Stimulated activated CD8-positive, alpha-beta memory T cell treated with anti-CD3 and anti-CD28 coated beads, Interleukin-7, amount 100 ng/mL, for 1 hour (primary cell): ENCODE measurements at places on chromosomes 2 and 18.

DNA sequence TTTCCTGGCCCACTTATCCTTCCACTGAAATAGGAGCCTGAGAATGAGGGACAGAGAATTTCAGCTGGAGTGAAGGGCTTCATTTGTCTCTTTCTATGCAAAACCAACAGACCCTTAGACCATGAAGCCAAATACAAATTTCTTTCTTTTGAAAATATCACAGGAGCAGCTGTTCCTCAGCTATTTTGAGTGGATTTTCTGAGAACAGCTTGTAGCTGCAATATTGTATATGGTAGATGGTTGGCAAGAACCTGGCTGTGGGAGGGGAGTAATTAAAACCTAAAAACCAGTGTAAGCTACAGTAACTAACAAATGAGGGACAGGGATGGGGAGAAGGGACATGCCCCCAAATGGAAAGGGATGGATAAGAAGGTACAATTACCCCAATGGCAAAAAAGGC, 350.3 kb upstream of the CDH20 start:
- no peak for DNase-seq

- DNase-seq: no peak
These were observed 47.5 kb upstream of the ACSL3 start for GRCh38 chr2:222813177-222813843.

- no peak for DNase-seq
These were observed 2.0 kb downstream of the LYPD6B start for GRCh38 chr2:149040451-149040850.

DNA sequence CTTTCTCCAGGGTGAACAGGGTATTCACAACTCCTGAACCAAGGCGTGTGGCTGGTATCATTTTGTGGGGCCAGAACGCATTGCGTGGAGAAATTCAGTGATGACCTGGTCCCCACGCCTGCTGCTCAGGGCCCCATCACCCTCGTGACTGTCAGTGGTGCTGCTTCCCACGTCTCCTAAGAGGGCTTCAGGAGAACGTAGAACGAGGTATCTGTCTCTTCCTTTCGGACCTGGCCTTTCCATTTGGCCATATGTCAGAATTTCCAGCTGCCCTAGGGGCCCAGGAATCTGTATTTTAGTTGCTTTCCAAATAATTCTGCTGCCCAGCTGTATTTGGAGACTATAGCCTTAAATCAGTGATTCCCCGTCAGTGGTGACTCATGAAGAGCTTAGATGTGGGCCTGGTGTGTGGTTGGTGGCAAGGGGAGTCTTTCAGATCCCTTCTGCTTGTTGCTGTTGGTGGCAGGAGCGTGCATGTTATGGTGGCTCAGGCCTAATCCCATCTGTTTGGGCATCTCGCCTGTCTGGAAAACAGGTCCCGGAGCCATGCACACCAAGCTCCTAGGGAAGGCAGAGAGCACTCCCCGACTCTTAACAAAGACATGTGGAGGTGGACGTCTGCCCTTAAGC, 56.4 kb downstream of the NPAS2 start:
- DNase-seq: no peak

GRCh38 chr2:100655446-100655845, 92.7 kb downstream of the PDCL3 start:
- DNase-seq: no peak

GRCh38 chr2:152718909-152719645, 657 bp downstream of the ARL6IP6 start:
- no peak for DNase-seq

DNA sequence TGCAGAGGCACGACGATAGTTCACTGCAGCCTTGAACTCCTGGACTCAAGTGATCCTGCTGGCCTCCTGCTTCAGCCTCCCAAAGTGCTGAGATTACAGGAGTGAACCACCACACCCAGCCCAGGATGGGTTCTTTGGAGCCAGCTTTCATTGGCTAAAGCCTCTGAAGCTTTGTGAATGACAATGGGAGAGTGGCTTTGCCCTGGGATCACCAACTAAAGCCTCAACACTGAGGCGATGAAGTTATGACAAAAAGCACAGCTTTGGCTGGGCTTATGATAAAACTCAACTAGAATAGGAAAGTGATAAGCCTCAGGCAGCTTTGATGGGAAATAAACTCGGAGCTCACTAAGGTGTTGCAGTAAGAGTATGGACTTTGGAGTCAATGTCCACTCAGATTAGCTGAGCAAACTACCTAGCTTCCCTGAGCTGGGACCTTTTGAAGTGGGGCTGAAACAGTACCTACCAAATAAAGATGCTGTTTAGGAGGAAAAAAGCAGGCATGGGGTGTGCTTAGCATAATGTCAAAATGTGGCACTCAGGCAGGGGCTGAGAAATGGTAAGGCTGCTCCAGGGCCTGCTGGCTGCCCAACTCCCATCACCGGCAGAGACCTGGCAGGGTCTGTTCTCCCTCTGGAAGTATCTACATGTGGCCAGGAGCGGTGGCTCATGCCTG, 4.3 kb downstream of the TMEM127 start:
- no peak for DNase-seq

DNA sequence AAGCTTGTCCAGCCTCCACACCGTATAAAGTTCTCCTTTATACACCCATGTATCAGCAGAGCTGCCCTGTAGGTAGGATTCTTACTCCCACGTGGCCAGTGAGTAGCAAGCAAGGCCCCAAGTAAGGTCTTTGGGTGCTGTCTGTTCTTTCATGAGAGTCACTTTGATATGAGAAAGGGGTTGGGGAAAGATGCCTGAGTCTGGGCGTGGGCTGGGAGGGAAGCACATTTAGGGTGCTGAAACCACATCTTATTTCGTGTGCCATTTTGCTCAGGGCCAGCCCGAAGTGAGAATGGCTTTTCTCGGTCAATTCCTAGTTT, 436 bp upstream of the ITPRIPL1 start:
- no peak for DNase-seq

GRCh38 chr18:63087421-63088230, 231.9 kb downstream of the BCL2 start:
- no peak for DNase-seq

GRCh38 chr2:154699575-154699930, 1.1 kb downstream of the KCNJ3 start:
- no peak for DNase-seq

DNA sequence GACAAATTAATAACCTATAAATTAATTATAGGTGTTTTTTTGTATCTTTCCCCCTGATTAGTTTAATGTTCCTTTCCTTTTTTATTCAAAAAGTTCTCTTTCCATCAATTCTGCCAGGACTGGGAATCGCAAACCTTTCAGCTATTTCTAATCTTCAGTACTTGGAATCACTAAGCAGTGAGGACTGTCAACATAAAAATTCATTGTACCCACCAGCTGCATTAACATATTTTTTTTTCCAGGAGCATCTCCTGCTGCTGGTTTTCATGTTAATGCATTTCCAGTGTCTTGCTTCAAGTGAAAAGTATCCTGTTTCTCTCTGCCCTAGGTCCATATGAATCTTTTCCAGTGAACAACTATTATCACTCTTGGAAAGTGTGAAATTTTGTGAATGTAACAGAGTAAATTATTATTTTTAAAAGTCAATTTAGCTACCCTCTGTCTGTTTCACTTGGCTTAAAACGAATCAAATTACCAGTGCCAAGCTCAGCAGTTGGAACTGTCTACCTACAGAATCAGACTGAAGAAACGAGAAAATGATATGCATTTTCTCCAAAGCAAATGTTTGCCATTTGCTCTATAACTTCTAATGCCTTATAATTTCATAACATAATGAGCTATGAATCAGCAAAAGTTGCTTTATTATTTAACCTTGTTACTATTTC, 804.4 kb downstream of the EPHA4 start:
- DNase-seq: no peak

- no peak for DNase-seq
These were observed 221.3 kb upstream of the RAB6C start for GRCh38 chr2:129757915-129758783.

- no peak for DNase-seq
These were observed 526 bp downstream of the COX7A2L start for GRCh38 chr2:42360493-42360889.

DNA sequence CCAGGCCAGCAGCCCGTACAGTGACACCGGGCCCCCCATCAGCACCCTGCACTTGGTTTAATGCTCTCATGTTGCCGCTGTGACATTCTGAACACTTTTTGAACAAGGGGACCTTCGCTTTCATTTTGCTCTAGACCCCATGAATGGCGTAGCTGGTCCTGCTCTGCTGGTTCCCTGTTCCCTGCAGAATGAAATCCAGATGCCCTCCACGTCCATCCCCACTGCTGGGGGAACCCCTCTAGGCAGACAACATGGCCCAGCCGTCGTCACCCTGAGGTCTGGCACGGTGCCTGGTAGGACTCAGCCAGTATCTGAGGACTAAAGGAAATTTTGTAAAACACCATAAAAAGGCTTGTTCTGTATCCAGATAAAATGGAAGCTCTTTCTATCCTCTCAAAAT, 128.6 kb downstream of the KCTD1 start:
- no peak for DNase-seq

GRCh38 chr2:169361706-169362117, 622 bp downstream of the LRP2 start:
- DNase-seq: no peak

- no peak for DNase-seq
These were observed 119.3 kb downstream of the ABCA12 start for GRCh38 chr2:215019085-215019484.

- DNase-seq: no peak
These were observed 32.8 kb downstream of the SOCS6 start for GRCh38 chr18:70321616-70322015.

DNA sequence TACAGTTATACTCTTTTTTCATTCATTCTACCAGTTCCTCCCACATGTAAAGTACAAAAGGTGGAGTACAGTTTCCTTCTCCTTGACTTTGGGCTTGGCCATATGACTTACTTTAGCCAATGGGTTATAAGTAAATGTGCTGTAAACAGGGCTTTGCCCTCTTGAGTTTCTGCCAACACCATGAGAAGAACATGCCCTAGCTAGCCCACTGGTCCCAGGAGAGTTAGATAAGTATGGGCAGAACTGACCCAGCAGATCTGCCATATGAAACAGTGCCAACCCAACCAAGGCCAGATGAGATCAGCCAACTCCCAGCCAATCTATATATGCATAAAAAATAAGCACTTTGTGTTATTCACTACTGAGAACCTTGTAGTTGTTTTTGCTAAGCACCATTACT, 25.5 kb downstream of the ZC3H8 start:
- DNase-seq: no peak

GRCh38 chr18:49652881-49653724, 91.2 kb downstream of the LIPG start:
- no peak for DNase-seq

- DNase-seq: no peak
These were observed 259.8 kb downstream of the FBXO15 start for GRCh38 chr18:73887801-73888200.

GRCh38 chr18:66560094-66560493, 43.8 kb downstream of the CDH19 start:
- no peak for DNase-seq

GRCh38 chr2:96546797-96547196, 10.2 kb downstream of the ARID5A start:
- no peak for DNase-seq

- DNase-seq: no peak
These were observed 285.1 kb downstream of the SS18 start for GRCh38 chr18:25805323-25805722.

DNA sequence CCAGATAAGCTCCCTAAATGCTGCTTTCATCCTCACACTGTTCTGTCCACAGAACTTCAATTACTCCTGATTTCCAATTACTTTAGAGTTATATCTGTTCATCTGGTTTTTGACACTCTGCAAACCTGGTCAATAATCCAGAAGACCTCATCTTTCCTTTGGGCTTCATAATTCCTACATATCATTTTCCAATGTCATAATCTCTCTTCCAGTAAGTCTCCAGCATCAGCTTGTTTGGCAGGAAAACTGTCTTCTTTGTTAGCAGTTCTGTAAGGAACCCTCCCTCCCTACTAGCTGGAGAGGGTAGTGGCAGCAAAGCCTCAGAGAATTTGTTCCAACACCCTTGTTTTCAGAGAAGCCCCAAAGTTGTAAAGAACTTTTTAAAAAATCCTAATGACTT, 11.9 kb upstream of the SLC14A1 start:
- no peak for DNase-seq

- no peak for DNase-seq
These were observed 24.1 kb upstream of the CHRNA1 start for GRCh38 chr2:174788291-174788929.

DNA sequence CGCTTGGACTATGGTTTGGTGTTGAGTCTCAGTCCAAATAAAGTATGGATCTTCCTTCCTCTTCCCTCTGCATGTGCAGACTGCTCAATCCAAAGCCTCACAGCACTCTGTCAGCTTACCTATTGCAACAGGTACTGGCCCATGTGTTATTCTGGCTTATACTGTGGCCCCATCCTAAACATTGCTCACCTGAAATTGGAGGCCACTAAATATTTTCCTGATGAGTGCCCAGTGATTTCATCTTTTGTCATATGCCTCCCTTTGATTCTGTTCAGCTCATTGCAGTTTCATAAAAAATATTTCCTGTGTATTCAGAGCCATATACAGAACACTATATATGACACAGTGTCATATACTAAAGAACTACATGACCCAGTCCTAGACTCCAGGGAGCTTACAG, 86.3 kb upstream of the FAM136A start:
- no peak for DNase-seq

DNA sequence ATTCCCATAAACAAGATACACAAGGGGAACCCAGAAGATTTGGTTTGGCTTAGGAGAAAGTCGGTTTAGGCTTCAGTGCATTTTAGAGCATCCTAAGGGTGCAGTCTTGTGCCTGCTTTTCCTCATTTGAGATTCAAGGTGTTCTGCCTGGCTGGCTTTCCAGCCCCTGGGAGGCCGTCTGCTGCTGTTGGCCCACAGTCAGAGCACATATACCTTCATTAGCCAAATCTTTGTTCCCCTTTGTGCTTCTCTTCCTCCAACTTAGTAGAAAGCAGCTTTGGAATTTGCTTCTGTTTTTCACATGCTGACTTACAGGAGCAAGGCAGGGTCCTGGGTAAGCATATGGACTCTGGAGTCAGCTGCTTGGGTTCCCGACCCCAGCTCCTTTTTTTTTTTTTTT, 477.1 kb upstream of the TCF4 start:
- DNase-seq: no peak

DNA sequence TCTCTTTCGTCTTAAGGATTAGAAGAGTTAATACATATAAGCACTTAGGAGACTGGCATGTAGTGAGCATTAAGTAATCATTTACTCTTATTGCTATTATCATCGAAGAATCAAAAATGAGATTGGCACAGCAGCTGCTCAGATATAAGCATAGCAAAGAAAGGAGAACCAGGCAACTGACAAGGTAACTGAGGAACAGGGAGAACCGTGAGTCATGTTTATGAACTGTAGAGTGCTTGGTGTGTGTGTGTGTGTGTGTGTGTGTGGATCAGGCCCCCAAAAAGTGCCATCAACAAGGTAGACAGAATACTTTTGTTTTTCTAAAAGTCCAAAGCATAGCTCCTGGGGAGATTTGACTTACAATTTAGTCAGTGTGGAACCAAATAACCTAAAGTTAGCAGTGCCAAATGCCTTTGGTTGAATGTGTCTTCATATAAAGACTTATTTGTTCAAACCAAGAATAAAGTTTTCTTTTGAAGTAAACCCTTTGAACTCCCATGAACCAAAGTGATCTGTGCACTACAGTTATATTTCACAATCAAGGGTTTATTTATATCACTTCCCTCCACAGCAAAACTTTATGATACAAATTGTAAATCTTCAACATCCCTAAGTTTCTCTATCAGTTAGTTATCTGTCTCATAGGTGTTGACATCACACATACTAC, 660.6 kb downstream of the NYAP2 start:
- no peak for DNase-seq

- no peak for DNase-seq
These were observed 21.9 kb downstream of the EHBP1 start for GRCh38 chr2:62727259-62727867.
